DMS79 (cell line): ENCODE measurements at places on chromosomes 4 and X.
A peak's percentile ranks its signal among the peaks of the same experiment; 100 is the strongest.

GRCh38 chrX:150983521-150984168 lies 510 bp downstream of the HMGB3 start:
- no peak for DNase-seq

- DNase-seq: no peak
These were observed 60.5 kb downstream of the CPE start for GRCh38 chr4:165439344-165439743.

GRCh38 chrX:97787311-97787710 lies 903.6 kb downstream of the RPA4 start:
- no peak for DNase-seq

DNA sequence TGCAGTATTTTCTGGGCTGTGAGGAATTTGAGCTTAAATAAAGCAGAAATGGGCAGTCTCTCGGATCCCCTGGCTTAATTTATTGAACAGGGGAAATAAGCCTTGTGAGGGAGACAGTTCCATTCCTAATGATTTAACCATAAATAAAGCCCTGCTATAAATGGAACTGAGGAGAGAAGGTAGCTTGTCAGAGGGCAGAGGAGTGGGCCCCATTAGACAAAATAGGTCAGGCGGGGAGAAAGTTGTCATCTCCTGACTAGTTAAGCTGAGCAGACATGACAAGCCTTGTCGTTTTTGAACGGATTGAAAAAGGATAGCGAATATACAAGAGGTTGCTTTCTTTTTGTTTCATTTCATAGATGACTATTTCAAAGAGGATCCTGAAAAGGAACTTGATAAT lies 39.3 kb downstream of the SMPX start:
- DNase-seq: no peak

GRCh38 chr4:55549888-55550287 lies 3.2 kb upstream of the CLOCK start:
- DNase-seq: no peak

GRCh38 chr4:54547299-54548097 lies 110.3 kb upstream of the KIT start:
- DNase-seq: no peak

DNA sequence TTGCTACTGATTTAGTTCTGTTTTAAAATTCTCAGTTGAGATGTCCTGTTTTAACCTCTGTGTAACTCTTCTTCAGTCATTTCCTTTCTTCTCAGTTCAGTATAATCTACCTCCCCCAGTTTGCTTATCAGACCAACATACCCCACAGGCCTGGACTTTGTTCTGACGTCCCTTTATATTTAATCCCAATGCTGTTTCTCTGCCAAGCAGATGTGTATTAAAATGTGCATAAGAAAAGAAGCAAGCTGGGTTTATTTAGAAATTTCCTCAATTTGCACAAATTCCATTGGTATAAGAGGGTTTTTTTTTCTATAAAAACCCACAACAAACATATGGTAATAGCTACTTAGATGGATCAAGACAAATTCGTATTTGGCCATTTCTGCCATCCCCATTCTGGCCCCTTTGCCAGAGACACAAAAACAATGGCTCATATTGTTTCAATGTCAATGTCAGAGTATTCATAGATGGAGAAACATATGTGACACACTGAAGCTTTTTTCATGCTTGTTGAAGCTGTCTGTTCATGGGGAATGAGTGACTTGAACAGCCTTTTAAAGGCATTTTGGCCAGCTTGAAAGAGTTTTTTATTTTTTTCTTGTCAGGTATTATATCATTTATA lies 24.5 kb downstream of the HCCS start:
- DNase-seq: no peak

- no peak for DNase-seq
These were observed 42.7 kb downstream of the SH3RF1 start for GRCh38 chr4:169228076-169228475.

GRCh38 chr4:153260132-153260531 lies 55.9 kb downstream of the TRIM2 start:
- DNase-seq: no peak

DNA sequence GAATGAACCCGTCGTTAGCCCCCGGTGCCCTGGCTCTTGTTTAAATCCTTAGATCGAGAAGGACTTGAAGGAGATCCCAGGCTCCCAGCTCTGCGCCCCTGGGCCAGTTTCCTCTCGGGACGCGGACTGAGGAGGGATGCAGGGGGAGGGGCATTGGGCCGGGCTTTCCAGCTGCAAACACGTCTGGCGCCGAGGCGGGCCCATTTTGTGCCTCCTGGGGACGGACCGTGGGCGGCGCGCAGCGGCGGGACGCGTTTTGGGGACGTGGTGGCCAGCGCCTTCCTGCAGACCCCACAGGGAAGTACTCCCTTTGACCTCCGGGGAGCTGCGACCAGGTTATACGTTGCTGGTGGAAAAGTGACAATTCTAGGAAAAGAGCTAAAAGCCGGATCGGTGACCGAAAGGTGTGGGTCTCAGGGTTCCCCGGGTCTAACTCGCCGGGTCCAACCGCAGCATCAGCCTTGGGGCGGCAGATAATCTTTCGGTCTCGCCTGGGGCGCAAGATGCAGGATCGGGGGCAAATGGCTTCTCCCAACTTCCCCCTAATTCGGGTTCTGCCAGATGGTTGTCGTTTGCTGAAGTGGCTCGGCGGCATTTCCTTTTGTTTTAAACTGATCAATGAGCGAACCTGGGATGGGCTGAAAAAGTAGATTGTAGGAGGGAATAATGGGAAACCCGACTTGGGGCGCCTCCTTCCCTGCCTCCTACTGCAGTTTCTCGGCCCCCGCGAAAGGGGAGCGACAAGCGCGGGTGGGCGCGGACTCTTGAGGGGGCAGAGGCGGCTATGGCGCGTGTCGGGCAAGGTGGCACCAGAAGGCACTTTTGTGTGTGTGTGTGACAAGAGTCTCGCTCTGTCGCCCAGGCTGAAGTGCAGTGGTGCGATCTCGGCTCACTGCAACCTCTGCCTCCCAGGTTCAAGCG lies 2.9 kb downstream of the PDGFRA start:
- no peak for DNase-seq

- DNase-seq: no peak
These were observed 96.3 kb downstream of the SMIM20 start for GRCh38 chr4:26010304-26010703.

GRCh38 chrX:1534301-1535168 lies 2.5 kb downstream of the P2RY8 start:
- no peak for DNase-seq

DNA sequence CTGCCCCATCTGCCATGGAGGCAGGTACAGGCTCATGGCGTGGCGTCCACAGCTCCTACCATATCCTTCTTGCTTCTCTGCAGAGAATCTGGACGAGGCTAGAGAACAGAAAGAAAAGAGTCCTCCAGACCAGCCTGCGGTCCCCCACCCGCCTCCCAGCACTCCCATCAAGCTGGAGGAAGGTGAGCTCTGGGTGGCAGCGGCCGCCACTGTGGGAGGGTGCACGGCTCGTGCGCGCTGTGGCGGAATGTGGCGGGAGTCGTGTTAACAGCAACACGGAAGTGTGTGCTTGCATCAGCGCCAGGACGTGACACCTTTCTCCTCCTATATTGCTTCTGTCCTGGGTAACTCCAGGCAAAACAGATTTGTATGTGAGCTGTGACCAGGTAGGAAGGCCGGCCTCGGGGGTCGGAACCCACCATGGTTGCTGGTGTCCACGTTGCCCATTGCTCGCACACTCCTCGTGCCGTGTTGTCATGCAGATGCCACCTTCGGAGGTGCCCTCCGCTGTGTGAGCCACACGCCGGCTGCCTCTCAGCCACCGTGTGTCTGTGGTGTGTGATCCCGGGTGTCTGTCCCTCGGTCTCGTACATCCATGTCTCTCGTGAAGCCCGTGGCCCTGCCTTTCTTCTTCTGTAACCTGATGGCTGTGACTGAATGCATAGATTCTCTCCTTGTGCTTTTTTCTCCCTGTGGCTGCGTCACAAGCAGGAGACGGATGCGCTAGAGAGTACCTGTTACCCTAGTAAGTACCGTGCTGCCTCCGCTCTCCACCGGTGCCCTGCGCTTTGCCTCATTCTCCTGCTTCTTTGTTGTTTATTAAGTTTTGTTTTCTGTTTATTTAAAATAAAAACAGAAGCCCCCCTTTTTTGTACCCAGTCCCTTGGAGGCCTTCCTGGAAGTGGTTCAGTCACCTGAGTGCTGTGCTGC lies 37.0 kb downstream of the NOP14 start:
- DNase-seq: no peak

DNA sequence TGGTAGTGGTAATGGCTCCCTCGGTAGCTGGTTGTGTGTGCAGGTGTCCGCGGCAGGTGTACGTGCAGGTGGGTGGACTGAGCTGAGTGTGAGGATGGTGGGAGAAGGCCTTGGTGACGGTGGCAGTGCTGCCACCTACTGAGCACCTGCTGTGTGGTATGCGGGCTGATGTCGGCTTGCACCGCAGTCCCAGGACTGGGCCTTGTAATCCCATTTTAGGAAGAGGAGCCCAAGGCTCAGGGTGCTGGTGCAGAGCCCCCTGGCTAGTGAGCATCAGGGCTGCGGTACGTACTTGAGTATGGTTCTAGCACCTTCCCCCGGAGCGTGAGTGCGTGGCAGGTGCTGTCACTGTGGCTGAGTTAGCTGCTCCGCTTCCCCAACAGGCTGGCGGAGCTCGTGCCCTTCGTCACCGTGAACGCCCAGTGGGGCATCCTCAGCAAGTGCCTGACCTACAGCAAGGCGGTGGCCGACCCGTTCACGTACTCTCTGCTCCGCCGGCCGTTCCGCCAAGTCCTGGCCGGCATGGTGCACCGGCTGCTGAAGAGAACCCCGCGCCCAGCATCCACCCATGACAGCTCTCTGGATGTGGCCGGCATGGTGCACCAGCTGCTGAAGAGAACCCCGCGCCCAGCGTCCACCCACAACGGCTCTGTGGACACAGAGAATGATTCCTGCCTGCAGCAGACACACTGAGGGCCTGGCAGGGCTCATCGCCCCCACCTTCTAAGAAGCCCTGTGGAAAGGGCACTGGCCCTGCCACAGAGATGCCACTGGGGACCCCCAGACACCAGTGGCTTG lies 5.7 kb upstream of the CPZ start:
- no peak for DNase-seq

- DNase-seq: peak; percentile 75
These were observed 60.2 kb upstream of the CBR4 start for GRCh38 chr4:169070071-169070894.

DNA sequence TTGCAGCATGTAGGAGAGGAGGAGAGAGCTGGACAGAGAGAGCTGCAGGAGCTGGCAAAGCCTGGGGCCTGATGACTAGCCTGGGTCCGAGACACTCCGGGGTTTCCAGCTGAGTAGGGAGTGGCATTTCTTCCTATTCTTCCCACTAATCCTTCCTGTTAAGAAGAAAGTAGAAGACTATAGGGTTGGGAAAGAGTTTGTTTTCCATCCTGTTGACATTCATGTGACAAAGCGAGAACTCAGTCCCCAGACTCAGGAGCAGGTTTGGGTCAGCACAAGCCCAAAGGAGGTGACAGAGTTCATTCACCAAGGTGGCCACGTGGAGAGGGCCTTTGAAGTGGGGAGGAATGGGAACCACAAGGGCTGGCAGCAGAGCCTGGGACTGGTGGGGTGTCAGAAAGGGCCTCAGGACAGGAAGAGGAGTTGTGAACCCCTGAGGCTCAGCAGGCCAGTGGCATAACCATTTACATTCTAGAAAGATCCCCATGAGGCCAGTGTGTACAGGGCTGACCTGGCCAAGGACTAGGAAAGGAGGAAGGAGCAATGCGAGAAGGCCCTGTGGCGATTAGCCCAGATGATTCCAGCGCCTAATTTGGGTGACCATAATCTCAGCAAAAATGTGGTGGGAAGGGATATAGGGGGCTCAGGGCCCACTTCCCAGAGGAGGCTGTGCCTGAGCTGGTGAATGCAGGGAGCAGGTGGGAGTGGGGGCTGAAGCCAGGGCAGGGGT lies 3.3 kb upstream of the HAUS3 start:
- DNase-seq: no peak

GRCh38 chr4:113618205-113618604 lies 143.3 kb downstream of the CAMK2D start:
- no peak for DNase-seq

GRCh38 chrX:24920769-24921168 lies 95.0 kb downstream of the ARX start:
- no peak for DNase-seq

DNA sequence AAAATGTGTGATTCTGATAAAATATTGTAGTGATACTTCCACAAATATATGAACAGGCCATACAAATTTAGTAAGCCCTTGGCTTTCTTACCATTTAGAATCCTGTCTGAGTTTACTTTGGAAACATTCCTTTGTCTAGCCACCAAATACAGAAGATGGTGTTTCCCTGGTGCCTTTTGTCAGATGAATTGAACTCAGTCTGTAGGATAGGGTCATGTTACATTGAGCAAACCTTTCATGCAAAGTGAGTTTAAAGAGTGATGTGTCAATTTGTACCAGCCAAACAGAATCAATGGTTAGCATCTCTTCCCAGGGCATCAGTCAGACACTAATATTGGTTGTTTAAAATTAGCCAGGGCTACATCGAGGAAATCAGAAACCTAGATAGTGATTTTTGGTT lies 1443.4 kb downstream of the ARAP2 start:
- DNase-seq: no peak

DNA sequence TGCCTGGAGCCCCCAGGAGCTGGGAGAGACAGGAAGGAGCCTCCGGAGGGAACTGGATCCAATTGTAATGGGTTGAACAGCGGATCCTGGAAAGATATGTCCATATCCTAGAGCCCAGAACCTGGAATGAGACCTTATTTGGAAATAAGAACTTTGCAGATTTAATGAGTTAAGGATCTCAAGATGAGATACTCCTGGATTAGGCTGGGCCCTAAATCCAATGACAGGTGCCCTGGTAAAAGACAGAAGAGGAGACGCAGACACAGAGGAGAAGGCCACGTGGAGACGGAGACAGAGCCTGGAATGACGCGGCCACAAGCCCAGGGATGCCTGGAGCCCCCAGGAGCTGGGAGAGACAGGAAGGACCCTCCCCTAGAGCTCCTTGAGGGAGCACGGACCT lies 34.1 kb downstream of the P2RY8 start:
- no peak for DNase-seq
